GM23248 (cell line): ENCODE measurements at places on chromosomes 1 and 21. TPM values are rescaled to one million over a fixed set of nuclear protein-coding genes. Genes with fewer than 3 reads are reported as not detected.
A peak's percentile ranks its signal among the peaks of the same experiment; 100 is the strongest.

DNA sequence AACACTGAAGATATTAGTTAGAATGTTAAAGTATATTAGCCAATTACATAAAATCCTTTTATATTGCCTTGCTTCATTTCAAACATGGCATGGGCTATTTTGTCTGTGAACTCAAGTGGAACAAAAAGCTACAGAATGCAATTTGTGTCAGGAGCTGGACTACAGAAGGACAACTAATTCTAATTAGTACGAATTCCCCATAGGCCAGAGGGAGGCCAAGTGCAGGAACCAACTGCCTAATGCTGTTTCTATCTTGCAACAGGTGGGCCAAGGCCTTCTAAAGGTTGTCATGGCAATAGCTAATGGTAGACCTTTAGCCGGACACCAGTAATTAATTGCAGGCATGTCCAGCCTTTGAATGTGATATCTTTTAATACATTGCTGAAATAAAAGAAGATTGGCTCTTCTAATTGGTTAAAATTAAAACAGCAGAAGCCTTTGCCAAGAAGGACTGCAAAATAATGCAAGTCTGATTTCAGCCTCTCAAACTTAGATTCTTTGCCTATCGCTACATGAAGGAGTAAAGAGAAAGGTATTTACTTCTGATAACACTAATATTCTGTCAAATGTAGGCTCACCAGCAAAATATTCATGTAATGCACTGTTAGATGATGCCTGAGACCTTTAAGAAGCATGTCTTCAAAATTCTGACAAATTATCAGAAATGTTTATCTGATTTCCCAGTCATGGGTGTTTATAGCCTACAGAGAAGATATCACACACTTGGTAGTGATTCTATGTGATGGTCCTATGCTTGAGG is 232.1 kb downstream of the LMO4 start:
- DNase-seq = peak; percentile 5

GRCh38 chr1:44405798-44406736 is 1.0 kb downstream of the RNF220 start:
- peak; percentile 30 for DNase-seq

GRCh38 chr1:36843906-36844610 is 190.3 kb downstream of the GRIK3 start:
- DNase-seq = no peak

DNA sequence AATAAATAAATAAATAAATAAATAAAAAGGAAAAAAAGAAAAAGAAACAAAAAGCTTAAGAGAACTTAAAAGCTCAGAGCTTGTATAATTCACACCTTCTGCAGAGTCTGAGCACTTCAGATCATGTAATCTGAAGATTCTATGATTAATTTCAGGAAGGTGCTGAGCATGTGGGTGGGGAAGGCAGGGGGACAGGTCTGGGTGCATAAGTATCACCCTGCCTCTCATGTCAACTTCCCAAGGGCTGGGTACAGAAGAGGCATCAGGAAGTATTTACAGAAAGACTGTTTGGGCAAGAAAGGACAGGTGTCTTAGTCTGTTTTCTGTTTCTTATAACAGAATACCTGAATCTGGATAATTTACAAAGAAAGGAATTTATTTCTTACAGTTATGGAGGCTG is 20.4 kb upstream of the PADI2 start:
- DNase-seq = no peak

DNA sequence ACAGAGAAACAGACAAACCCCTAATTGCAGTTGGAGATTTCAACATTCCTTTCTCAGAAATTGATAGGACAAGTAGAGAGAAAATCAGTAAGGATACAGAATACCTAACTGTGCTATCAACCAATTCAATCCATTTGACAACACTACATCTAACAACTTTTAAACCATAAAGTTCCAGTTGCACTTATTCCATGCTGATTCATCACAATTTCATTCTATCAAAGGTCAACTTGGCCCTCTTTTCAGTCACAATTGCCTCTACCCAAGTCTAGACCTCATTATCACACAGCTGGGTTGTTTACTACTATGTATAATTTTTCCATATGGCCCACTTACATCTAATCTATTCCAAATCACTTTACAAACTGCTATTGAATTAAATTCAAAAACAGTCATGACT is 19.8 kb upstream of the DESI2 start:
- DNase-seq = no peak

DNA sequence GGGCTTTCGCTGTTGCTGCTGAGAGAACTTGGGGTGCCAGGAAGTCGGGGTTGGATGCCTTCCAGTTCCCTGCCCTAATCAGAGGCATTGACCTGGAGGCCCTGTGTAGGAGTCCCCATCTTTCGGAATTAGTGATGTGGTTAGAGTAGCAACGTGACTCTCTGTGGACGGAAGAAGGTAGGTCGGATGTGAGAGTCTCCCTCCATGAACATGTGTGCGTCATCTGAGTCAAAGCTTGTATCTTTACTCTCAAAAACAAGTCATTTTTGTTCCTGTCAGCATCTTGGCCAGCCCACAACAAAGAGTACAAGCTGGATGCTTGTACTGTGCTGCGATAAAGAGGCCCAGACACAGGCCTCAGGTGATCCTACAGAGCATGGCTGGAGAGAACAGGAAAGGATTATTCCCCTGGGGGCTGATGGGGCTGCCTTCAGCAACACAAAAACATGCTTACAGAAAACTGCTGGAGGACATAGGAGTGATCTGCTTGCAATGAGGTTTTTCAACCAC is 31.0 kb upstream of the IL10 start:
- no peak for DNase-seq

DNA sequence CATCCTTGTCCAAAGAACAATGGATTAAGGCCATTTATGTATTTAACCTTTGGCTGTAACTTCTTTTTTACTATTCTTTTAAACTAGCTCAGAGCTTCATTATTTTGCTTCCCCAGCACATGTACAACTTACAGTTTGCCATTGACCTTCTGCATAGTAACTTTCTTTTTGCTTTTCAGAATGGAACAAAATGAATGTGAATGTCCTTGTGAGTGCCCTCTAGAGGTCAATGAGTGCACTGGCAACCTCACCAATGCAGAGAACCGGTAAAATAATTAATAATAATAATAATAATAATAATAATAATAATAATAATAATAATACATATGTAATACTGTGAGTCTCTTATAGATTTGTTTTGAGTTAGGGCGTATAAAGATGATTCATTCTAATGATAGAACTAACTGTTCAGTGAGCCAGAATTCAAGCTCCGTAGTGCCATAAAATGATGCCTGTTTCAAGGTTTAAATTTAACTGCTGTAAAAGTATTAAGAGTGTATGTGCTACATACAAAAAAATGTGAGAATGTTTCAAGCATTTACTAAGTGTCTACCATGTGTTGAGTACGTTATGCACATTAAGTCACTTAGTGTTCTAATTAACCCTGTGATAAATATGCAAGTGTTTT is 69.0 kb upstream of the RAVER2 start:
- peak; percentile 53 for DNase-seq

- DNase-seq = peak; percentile 99
These were observed 75.0 kb downstream of the CLIC6 start for GRCh38 chr21:34743831-34744230.

- peak; percentile 68 for DNase-seq
These were observed 255.8 kb upstream of the CACYBP start for GRCh38 chr1:174743654-174744561.

The RIIAD1 gene
- polyA plus RNA-seq = 1.1 and 1.2 TPM in 2 replicates

The FAM72C gene
- polyA plus RNA-seq = 0.94 TPM in 1 of 2 replicates, not detected in the other

The LCE2B gene
- not detected in 2 replicates for polyA plus RNA-seq
